ENCODE measurements at places on chromosomes 6 and 20. TPM values are rescaled to one million over a fixed set of nuclear protein-coding genes. Genes with fewer than 3 reads are reported as not detected.

TMEM14A gene
- polyA plus RNA-seq, result 43.3 TPM

DNA sequence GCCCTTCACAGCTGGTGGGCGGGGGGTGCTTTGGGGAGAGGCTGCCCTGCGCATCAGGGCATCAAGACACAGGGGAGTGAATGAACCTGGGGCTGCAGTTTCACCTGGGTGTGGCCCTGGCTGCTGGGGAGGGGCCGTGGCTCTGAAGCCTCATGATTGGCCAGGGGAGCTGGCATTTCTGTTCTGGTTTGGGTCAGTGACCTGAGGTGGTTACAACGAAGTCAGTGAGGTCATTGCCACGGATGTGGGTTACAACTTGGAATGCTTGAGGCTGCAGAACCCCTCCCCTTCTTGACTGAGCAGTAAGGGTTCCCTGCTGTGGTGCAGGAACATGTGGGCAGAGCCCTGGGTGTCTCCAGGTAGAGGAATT is 3.0 kb downstream of the TCEA2 start:
- no peak for DNase-seq

DNA sequence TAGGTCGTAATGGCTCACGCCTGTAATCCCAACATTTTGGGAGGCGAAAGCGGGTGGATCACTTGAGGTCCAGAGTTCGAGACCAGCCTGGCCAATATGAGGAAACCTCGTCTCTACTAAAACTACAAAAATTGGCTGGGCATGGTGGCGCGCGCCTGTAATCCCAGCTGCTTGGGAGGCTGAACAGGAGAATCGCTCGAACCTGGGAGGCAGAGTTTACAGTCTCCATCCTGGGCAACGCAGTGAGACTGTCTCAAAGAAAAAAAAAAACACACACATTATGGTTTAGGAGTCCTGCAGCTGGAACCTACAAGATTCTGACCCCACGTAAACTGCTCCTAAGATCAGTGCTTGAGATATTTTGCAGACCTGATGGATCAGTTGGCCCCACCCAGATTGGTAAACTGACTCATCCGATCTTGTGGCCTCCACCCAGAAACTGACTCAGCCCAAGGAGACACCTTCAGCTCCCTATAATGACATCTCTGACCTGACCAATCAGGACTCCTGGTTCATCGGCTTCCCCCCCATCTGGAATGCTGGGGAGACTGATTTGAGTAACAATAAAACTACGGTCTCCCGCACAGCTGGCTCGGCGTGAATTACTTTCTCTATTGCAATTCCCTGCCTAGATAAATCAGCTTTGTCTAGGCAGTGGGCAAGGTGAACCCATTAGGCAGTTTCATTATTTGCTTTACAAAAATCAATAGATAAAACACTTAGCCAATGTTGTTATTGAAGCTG is 96.2 kb upstream of the BTN3A2 start:
- DNase-seq, result peak; percentile 31

- no peak for DNase-seq
Observed at GRCh38 chr6:134863763-134864510, 86.0 kb downstream of the ALDH8A1 start.

DNA sequence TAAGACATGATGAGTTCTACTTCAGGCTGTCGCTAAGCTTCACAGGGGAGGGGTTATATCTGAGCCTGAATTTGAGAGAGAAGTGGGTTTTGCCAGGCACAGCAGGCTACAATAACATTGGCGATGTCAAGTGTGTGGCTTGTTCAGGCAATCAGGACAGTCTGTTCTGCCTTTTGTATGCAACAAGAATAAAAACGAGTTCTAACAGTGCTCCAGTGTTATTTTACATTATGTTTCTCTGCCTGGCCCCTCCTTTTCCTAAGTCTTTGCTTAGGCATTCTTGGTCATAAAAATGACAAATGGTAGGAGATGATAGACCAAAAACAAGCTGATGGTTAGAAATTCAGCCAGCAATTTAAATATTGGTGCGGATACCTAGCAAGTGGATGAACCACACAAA is 26.8 kb downstream of the PAQR8 start:
- no peak for DNase-seq

- DNase-seq, result no peak
Observed at GRCh38 chr20:916825-917224, 691 bp upstream of the ANGPT4 start.

TPD52L1 gene
- polyA plus RNA-seq, result 102 TPM

GRCh38 chr6:164095056-164095455 is 680.5 kb downstream of the QKI start:
- no peak for DNase-seq

Data from renal pelvis (tissue), 12 donors.